ENCODE measurements at places on chromosomes 5 and 9.
A peak's percentile ranks its signal among the peaks of the same experiment; 100 is the strongest.

GRCh38 chr9:84278130-84278529, 62.4 kb downstream of the SLC28A3 start:
- DNase-seq = no peak

DNA sequence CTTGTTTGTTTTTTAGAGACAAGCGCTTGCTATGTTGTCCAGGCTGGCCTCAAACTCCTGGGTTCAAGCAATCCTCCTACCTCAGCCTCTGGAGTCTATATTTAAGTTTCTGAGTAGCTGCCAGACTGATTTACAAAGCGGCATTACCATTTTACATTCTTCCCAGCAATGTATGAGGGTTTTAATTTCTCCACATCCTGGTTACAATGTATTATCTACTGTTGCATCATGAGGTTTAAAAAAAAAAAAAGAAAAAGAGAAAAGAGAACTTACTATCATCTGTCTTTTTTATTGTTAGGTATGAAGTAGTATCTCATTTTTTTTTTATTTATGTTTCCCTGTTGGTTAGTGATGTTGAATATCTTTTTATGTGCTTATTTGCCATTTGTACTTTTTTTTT, 18.9 kb upstream of the CLINT1 start:
- no peak for DNase-seq

- DNase-seq = no peak
These were observed 33.2 kb downstream of the TNC start for GRCh38 chr9:115084709-115085108.

GRCh38 chr5:147483961-147484707, 25.7 kb downstream of the DPYSL3 start:
- peak; percentile 70 for DNase-seq

GRCh38 chr9:27426511-27427271, 97.4 kb upstream of the IFNK start:
- no peak for DNase-seq

- DNase-seq = no peak
These were observed 75.9 kb downstream of the NFIB start for GRCh38 chr9:14238079-14238478.

GRCh38 chr9:133102190-133103021, 18.6 kb downstream of the RALGDS start:
- no peak for DNase-seq

DNA sequence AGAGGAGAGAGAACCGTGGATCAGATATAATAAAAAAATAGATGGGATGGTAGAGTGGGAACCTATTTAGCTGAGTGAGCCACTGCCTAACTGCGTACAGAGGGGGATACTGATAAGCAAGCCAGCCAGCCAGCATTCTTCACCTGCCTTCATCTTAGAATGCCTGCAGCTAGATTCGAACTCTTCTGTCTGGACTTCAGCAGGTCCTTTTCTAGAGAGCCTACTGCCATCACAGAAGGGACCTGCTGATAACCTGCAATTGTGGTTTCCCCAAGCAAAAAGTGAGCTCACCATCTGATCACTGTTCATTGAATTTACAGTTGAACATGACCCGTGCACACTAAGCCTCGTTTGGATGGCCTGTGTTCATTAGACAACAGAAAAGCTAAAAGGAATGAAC, 109.4 kb downstream of the CDC42SE2 start:
- no peak for DNase-seq

DNA sequence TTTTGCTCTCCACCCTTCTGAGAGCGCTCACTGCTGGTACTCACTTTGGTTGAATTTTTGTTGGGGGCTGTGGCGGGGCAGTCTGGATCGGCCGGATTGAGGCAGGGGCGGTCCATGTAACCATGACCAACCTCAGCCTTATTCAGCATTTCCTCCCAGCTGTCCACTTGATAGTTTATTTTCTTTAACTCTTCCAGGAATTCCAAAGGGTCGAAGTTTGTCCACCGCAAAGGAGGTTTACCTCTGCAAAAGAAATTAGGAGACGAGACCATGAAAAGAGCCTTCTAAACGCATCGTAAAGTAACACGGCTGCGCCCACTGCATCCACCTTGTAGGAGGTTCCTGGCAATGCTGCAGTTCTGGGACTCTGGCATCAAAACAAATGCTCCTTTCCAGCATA, 36.4 kb downstream of the PTCH1 start:
- no peak for DNase-seq

GRCh38 chr5:15026944-15027343, 155.4 kb upstream of the ANKH start:
- DNase-seq = no peak

DNA sequence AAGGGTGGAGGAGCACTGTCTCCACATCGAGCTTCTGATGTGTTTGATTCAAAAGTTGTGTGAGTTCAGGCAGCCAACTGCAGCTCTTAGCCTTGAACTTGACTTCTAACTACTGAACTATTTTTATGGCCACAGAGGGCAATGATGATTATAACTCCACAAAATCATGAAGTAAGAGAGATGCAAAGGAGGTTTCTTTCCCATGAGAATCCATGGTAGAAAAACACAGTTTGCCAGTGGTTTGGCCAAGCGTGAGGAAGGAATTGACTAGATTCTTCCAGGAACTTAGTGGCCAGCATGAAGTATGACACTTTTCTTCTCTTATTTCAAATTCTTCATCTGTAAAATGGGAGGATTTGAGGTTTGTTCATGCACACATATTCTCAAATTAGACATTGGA, 43.2 kb downstream of the PAPPA start:
- no peak for DNase-seq

DNA sequence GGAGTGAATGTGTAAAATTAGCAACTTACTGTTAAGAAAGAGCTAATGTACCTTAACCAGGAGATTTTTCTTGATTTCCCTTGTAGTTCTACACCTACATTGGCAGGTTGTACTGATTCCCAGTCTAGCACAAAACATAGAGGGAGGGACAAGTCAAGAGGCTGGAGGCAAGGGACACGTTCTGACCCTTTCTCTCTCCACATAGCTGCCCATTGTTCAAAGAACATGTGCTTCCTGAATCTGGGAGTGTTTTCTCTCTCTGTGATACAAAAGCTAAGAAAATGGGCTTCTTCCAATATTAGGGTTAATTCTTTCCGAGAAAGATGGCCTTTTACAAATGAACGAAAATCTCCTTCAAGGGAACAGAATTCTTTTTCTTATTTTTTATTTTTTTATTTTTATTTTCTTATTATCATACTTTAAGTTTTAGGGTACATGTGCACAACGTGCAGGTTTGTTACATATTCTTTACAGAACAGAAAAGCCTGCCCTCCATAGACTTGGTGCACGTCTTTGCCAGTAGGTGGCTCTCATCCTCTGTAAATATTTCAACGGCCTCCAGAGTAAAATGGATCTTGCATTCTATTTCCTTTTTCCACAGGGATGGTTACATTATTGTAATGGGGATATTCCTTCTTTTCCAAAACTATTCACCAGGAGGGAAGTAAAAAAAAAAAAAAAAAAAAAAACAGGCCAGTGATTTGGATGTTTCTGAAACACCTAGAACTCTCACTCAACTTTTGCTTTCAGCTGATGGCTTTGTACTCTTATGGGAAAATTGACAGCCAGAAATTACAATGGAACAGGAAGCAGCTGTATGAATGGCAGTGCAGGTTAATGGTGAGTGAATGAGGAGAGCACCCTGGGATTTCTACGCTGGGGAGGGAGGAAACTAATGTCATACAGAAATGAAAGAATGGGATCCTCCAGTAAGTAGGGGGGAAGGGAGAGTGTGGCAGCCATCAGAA, 13.1 kb upstream of the IFNA5 start:
- peak; percentile 3 for DNase-seq

DNA sequence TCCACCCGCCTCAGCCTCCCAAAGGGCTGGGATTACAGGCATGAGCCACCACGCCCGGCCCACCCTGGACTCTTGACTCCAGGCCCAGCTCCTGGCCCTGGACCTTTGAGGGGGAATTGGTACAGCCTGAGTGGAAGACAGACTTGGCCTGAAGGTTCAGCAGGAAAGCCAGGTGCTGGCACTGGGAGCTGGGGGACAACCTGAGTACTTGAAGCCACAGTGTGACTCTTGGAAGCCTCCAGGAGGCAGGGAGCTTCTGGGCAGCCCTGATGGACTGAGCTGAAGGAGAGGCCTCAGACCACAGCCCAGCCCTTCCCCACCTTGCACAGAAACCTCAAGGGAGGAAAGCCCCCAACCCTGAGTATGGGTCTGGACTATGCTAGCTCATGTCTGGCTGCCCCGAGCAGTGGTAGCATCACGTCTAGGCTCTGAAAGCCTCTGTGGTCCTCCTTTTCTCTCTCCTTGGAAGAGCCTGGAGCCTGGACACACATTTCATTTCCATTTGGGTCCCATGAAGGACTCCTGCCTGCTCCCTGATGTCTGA, 54.1 kb downstream of the RASGEF1C start:
- DNase-seq = no peak

- DNase-seq = no peak
These were observed 39.8 kb upstream of the FUBP3 start for GRCh38 chr9:130539420-130540223.

DNA sequence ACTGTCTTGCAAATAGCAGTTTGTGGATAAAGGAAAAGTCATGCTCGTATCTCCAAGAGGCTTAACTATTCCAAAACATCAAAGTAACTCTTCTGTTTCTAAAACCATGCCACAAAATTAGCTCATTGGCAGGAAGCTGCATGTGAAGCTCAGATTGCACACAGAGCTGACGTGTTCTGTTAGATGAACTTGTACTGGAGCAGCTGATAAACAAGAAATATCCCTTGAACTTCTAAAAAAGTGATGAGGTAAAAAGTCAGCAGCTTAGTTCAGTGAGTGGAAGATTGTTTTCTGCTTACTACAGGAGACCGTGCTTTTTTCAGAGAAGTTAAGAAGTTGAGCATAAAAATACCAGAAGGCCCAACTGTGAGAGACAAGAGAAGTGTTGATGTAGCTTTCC, 113.2 kb downstream of the SLC12A2 start:
- DNase-seq = no peak

- DNase-seq = no peak
These were observed 36.6 kb upstream of the MYORG start for GRCh38 chr9:34413231-34413852.

- no peak for DNase-seq
These were observed 268.6 kb downstream of the PSAT1 start for GRCh38 chr9:78565481-78565880.

DNA sequence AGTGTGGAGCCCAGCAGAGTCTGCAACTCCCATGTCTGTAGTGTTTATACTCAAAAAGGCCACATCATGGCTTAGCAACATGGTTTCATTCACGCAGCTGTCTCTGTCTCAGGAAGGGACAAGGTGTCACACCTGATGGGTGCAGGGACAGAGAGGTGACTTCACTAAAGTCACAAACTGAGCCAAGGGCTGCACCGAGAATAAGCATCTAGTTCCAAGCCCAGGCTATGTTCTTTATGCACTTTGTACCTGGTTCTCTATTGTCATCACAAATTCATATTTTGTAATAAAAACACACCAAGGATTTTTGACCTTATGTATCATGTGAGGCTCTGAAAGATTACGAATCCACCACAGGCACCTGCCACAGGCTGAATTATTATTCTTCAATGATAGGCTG, 64.9 kb upstream of the STK32A start:
- no peak for DNase-seq

DNA sequence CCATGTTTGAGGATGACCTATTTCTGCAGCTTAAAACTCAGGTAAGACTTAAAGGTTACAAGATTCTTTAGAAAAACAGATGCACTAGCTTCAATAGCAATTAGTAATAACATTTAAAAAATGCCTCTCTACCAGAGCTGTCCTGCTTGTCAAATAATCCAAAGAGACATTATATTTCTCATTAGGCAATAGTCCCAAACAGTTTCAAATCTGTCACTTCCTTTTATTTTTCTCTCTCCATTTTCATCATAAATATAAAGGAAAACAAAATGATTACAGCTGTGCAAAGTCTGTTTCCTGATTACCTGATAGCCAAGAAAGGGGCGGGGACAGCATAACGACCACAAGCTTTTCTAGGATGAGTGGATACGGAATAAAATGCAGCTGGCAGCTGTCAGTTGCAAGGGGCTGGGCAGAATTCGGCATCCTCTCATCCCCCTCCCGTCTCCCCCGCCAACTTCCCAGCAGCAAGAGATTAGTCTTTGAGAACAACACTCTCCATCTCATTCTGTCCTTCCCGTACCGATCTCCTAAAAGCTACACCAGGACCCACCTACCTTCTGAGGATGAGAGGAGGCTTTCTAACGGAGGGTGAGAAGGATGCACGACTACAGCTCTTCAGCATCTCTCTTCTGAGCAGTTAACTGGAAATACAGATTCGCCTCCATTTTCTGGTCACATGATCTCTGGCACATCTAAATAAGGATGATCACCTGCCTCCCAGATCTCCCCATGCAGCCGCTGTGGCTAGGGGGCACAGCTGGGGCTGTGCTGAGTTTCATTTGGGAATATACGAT, 72.5 kb upstream of the PCA3 start:
- no peak for DNase-seq

DNA sequence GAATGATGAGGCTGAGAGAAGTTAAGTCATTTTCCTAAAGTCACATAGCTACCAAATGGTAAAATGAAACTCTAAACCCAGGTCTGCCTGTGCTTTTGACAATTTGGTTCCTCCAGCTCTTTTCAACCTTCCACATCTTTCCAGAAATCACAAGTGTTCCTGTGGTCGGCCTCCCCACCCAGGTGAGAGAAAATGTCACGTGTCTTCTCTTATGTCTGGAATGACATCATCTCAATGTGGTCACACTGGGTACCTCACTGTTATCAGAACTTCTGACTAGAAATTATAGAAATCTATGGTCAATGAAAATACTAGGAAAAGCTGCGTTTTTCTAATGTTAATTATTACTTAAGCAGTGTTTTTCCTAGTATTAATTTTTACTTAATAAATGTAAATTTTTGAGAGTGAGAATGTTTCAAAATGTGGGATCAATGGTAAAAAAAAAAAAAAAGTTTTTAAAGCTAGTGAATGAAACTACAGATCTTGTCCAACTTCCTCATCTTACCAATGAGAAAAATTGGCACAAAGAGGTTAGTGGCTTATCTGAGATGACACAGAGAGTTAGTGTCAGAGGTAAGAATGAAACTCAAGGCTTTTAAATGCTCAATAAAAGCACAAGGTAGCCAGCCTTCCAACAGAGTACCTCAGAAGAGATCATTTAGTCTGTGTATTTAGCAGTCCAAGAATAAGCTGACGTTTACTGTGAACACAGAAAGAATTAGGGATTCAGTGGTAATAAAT, 228.7 kb upstream of the NR4A3 start:
- DNase-seq = no peak

- no peak for DNase-seq
These were observed 37.4 kb downstream of the LHFPL2 start for GRCh38 chr5:78611126-78611605.

DNA sequence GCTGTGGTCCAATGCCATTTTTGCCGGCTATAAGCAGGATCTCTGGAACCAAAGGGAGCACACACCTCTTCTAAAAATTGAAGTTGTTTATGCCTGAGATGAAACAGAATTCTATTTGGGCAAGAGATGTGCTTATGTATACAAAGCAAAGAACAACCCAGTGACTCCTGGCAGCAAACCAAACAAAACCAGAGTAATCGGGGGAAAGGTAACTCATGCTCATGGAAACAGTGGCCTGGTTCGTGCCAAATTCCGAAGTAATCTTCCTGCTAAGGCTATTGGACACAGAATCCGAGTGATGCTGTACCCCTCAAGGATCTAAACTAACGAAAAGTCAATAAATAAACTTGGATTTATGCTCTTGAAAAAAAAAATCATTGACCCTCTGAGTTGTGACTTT, 178.7 kb downstream of the CEMIP2 start:
- no peak for DNase-seq
